ENCODE measurements at places on chromosomes 3 and 15. TPM values are rescaled to one million over a fixed set of nuclear protein-coding genes. Genes with fewer than 3 reads are reported as not detected.
A peak's percentile ranks its signal among the peaks of the same experiment; 100 is the strongest.

- no peak for DNase-seq
Observed at GRCh38 chr15:29142129-29142747, 127.4 kb downstream of the NSMCE3 start.

- no peak for DNase-seq
Observed at GRCh38 chr15:86502301-86502700, 422.6 kb downstream of the AGBL1 start.

- DNase-seq, result no peak
Observed at GRCh38 chr3:145900056-145900829, 260.7 kb downstream of the PLOD2 start.

The ZDHHC23 gene
- total RNA-seq, result 22.8 TPM

GRCh38 chr15:61640756-61641155, 411.7 kb upstream of the RORA start:
- DNase-seq, result no peak

GRCh38 chr3:160398820-160399124, 253 bp downstream of the IFT80 start:
- no peak for DNase-seq

DNA sequence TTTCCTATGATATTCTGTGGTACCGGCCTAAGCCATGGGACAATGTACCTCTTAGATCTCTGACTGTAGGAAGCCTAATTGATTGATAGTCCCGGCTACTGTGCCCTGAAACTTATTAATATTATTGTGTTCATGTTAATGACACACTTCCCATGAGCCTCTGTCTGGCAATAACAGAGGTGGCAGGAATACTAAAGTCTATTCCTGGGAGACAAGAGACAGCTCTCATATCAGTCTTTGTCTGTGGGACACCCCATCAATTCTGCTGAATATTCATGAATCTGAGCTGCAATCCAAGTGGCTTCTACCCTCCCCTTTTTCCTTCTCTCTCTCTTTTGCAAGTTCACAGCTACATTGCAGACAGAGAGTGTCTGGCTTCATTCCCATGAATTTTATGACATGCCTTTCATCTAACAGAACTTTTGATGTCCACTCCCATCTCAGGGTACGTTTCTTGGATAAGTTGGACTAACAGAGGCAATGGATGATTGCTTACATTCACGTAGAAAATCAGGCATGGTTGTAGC, 907.5 kb downstream of the ZPLD1 start:
- DNase-seq, result no peak

DNA sequence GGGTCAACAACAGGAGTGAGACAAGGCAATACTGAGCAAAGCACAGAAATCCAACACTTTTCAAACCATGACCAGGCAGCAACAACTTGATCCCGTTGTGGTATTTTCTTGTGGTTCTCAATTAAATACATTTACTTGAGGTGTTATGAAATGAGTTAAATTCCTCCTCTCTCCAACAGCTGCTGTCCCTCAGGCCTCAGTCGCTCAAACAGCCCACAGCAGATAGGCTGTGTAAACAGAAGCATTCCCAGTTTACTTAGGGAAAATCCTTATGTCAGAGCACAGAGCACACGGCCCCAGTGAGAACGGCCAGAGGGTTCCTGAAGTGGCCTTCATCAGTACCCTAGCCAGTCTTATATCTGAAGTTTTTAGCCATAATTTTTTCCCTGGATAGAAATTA, 359.9 kb downstream of the AGBL1 start:
- DNase-seq, result no peak

- no peak for DNase-seq
Observed at GRCh38 chr3:53996141-53996874, 104.6 kb upstream of the SELENOK start.

DNA sequence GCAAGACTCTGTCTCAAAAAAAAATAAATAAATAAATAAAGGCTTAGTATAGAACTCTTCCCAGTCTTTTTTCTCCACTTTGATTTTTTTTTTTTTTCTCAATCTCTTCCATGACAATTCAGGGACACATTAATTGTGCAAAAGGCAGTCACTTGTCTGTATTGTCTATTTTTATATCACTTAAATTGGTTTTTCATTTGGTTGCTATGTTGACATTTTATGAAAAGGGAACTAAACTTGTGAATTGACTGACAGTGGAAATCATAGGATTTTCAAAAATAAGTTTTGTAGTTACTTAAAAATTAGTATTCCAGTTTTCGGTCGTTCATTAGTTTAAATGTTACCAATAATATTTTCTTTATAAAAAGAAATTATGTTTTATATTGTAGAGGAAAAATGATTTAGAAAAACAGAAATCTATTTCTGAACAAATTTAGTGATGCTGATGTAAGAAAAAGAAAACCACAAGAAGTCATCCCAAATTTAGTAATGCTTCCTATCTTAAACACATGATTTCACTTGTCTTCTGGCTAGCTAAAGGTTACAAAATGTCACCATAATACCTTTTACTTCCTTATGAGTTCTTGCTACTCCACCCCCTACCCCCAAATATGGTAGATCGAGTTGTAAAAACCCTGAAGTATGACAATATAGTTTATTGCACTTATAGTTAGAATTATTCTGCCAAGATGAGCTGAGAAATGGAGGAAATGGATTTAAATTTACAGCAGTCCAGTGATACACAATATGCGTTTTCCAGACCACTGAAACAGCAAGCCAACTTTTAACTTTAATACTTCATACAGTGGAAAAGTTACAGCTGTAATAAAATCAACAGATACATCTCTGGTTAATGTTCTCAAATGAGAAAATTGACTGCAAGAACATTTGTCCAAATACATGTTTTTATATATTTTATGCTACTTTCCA, 37.0 kb downstream of the PPARG start:
- no peak for DNase-seq

GRCh38 chr3:39104961-39105686, 2.3 kb downstream of the GORASP1 start:
- DNase-seq, result no peak

The CCDC54 gene
- total RNA-seq, result not detected

DNA sequence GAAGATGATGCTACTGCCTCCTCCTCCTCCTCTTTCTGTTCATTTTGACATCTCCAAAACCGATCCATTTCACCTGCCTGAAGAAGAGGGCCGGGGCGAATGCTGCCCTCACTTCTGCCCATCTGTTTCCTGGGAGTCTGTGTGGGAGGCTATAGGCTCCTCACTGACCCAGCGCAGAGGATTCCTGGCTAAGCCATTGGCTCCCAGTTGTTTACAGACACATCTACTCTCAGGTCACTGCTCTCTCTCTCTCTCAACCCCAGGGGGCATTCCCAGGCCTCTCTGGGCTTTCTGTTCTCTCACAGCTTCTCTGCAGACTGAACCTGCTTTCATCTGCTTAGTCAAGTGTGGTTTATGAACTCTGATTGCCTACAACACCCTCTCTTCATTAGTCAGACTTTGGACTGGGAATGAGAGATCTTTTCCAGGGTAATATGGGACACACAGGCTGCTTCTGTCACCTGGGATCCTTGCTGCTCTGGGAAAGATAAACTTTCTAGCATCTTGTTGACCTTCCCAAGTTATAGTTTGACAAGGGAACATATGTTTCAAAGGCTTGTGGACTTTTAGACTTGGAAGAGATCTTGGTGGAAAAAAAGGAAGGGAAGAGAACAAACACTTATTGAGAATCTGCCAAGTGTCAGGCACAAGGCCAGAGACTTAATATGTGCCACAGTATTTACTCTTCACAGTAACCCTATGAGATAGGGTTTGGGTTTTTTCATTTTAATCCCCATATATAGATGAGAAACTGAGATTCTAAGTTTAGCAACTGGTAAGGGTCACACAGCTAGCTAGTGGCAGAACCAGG, 30.2 kb upstream of the USP3 start:
- DNase-seq, result no peak

DNA sequence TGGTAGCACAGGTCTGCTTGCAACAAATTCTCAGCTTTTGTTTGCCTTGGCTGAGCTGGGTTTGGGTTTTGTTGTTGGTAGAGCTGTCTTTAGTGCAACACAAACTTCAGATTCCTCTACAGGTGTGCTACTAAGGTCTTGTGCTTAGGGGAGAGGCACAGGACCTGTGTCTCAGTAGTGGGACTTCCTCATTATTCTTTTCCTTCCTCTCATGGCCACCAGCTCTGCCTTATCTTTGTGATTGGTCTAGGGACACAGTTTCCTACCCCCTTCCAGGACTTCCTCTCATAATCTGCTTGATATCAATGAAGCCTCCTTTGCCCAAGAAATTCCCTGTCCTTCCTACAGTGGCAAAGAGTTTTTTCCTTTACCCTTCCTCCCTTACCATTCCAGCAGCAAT, 24.9 kb upstream of the DNAAF4 start:
- no peak for DNase-seq

DNA sequence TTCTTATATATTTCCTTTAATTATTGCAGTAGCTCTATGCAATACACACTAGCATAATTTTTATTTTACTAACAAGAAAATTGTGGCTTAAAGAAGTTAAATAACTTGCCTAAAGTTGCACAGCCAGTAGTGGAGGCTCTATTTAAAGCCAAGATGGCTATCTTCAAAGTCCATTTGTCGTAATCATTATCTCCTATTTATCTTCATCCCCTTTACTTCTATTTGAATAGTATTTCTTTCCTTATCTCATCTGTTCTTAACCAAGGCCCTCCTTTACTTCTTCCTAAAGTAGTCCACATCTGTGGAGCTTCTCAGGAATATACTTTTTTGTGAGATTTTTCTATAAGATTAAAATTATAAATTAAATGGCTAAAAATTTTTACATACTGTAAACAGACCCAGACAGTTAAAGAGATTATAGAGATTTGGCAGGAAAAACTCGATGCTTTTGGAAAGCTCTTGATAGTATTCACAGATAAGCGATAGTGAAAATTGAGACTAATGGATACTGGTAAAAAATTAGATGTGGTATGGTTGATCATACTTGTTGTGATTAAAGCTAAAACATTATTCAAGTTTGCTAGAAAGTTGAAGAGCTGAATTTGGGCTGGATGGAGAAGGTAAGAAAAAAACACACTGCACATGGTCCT, 129.2 kb downstream of the ZNF609 start:
- DNase-seq, result no peak

DNA sequence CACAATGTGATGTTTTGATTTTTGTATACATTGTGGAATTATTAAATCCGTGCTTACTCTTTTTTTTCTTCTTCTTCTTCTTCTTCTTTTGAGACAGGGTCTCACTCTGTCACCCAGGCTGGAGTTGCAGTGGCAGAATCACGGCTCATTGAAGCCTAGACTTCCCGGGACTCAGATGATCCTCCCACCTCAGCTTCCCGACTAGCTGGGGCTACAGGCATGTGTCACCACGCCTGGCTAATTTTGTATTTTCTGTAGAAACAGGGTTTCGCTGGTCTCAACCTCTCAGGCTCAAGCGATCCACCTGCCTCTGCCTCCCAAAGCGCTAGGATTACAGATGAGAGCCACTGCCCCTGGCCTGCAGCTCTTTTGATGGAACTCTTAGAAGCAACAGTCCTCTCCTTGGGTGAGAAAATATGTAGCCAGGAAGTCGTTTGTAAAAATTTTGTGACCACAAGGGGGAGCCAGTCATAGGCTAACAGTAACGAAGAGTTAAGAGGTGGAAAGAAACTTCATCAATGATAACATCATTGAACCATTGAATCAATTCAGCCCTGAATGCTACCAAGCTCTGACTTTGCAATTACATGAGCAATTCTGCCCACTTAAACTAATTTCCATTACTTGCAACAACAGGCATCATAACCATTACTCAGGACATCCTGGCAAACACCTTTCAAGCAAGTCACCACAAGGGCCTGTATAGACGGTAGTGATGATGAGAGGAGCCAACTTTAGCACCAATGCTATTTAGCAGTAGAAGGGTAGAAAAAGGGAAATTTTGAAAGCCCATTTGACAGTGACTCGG, 16.7 kb upstream of the CMTM7 start:
- peak; percentile 63 for DNase-seq

The SLC27A2 gene
- total RNA-seq, result 14.0 TPM

- DNase-seq, result peak; percentile 39
Observed at GRCh38 chr3:102529452-102529851, 94.6 kb downstream of the ZPLD1 start.

- DNase-seq, result no peak
Observed at GRCh38 chr15:51075364-51075763, 19.3 kb downstream of the TNFAIP8L3 start.

The ATP13A5 gene
- total RNA-seq, result not detected

DNA sequence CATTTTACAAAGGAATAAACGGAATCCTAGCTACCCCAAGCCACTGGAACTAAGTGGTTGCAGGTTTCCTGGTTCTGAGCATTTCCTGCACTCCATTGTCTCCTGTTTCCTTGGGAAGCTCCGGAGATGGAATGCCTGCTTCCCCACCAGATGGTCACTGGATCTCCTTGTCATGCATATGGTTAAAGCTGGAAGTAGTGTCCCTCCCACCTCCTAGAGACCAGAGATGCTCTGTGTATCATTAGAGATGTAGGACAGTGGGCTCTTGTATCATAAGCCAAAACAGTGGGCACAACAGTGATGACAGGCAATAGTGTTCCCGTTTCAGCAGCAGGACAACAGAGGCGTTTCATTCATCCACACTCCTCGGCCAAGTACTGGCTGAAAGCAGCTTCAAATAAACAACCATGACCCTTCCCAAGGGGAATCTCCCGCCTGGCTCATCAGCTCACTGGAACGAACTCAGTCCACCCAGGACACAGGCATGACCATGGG, 136.2 kb upstream of the EIF1B start:
- DNase-seq, result no peak

GRCh38 chr15:67788986-67789385, 36.3 kb upstream of the SKOR1 start:
- DNase-seq, result no peak

Data from HCT116 (cell line).